ENCODE measurements at places on chromosomes 6 and 20. TPM values are rescaled to one million over a fixed set of nuclear protein-coding genes. Genes with fewer than 3 reads are reported as not detected.

Gene RFX6
- total RNA-seq, result not detected

Gene SESN1
- 24.0 TPM for total RNA-seq

Gene KIAA1755
- total RNA-seq, result 1.1 TPM

Gene NMBR
- not detected for total RNA-seq

- no peak for DNase-seq
- no peaks in the 10 kb centered on the region for H3K27me3 ChIP-seq
- no peak overlapping the region for H3K27ac ChIP-seq
- no peaks in the 10 kb centered on the region for H3K4me1 ChIP-seq
Observed at GRCh38 chr6:47804821-47805220, 23.0 kb downstream of the OPN5 start.

DNA sequence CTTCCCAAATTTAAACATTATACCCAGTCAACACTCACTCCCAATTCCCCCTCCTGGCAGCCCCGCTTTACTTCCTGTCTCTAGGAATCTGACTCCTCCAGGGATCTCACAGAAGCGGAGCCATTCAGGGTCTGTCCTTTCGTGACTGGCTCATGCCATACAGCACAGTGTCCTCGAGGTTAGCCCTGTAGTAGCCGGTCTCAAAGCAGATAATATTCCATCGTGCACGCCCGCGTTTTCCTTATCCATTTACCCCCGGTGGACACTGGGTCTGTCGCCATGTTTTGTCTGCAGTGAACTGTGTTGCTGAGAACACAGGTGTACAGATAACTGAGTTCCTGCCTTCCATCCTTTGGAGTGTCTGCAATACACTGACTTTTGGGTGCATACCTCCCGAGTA lies 95.3 kb downstream of the TTLL2 start:
- no peak overlapping the region for H3K27ac ChIP-seq
- H3K27me3 ChIP-seq, result no peaks in the 10 kb centered on the region

DNA sequence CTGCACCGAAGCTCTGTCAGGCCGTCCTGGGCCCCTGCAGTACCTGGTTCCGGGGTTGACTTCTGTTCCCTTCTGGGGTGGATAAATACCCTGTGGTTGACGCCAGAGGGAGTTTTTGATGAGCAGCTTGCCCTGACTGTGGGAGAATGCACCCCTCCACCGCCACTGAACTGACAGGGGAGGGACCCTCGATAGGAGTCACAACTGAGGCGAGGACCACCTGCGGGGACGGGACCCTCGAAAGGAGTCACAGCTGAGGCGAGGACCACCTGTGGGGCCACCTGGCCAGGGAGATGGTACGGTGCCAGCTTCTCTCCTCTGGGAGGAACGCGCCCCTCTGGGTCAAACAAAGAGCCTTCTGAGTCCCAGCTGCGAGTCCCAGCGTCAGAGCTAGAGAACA lies 100.1 kb upstream of the FRMD1 start:
- H3K27ac ChIP-seq, result no peak overlapping the region

GRCh38 chr20:48592107-48592940 lies 235.5 kb downstream of the PREX1 start:
- no peak overlapping the region for H3K27ac ChIP-seq
- no peaks in the 10 kb centered on the region for H3K27me3 ChIP-seq
- no peak for DNase-seq
- no peaks in the 10 kb centered on the region for H3K4me1 ChIP-seq
- H3K4me3 ChIP-seq, result no peak overlapping the region
- no peaks in the 10 kb centered on the region for H3K36me3 ChIP-seq

GRCh38 chr6:130780122-130780521 lies 47.1 kb upstream of the SMLR1 start:
- H3K4me1 ChIP-seq, result peaks cover 7% of the 10 kb centered on the region
- no peak overlapping the region for H3K4me3 ChIP-seq
- peak; percentile 16 for DNase-seq
- no peaks in the 10 kb centered on the region for H3K36me3 ChIP-seq

GRCh38 chr6:163670336-163670735 lies 255.8 kb downstream of the QKI start:
- H3K27me3 ChIP-seq, result no peaks in the 10 kb centered on the region
- no peak overlapping the region for H3K4me3 ChIP-seq
- no peak for DNase-seq
- no peaks in the 10 kb centered on the region for H3K4me1 ChIP-seq
- no peaks in the 10 kb centered on the region for H3K36me3 ChIP-seq

DNA sequence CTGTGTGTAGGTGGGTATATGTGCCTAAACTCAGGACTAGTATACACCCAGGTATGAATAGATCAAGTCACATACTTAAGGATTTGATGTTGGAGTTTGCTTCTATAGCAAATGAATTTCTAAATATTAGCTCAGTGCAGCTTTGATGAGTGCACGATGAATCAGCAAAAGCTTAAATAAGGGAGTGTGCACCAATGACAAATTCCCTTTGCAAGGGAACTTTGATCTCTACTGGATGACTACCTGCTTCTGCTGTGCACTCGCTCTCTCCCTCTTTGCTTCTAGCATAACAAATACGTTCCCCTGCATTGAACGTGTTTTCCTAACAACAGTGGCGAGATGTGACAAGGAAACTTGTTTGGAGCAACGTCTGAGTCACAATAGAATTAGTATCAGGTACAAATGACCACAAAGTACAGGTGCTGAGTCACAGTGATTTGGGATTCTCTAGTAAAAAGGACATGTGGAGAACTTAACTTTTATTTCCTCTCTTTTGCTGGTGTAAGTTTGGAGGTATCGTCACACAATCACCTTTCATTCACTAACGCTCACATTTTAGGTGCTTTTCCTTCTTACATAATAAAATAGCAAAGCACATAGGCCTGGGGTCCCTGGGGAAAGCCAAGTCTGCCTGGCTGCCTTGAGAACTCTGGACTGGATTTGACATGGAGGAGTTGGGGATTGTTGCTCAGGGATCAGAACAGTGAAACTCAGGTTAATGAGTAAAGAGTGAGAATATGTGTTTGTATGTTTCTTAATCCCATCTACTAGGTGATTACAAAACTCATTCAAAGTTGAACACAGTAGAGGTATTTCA lies 49.7 kb downstream of the KLHL31 start:
- peak; percentile 83 for DNase-seq
- H3K4me1 ChIP-seq, result peaks cover 9% of the 10 kb centered on the region
- H3K4me3 ChIP-seq, result peak overlapping the region; percentile 34
- H3K36me3 ChIP-seq, result no peaks in the 10 kb centered on the region

DNA sequence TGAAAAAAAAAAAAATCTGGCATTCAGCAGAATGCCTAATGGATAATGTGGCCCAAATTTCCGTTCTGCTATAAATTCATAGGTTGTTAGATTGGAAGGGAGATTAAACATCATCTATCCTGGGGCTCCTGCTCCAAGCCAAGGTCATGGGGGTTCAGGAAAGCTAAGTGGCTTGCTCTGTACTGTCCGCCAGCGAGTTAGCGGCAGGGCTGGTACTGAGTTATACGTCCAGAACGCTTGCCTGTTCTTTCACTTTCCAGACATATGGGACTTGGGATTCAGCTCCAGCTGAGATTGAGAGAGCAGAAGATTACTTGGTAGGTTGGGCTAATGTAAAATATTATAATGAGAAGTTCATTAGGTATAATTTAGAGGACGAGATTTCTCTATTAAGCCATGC lies 858 bp downstream of the RWDD1 start:
- H3K27ac ChIP-seq, result peak overlapping the region; percentile 90
- H3K36me3 ChIP-seq, result peaks cover 4% of the 10 kb centered on the region
- peak; percentile 23 for DNase-seq
- peaks cover 6% of the 10 kb centered on the region for H3K4me1 ChIP-seq
- H3K4me3 ChIP-seq, result peak overlapping the region; percentile 99
- no peaks in the 10 kb centered on the region for H3K27me3 ChIP-seq

- peak within 1 kb of the TSS; percentile 77 for H3K4me3 ChIP-seq
- peaks cover 12% of the 10 kb centered on the region for H3K4me1 ChIP-seq
- no peak for DNase-seq
- peak within 1 kb of the TSS; percentile 99 for H3K27ac ChIP-seq
- H3K36me3 ChIP-seq, result peaks cover 21% of the 10 kb centered on the region
Observed at GRCh38 chr6:31620586-31621319, at the start of gene PRRC2A. Gene PRRC2A (plus strand): TSS chr6:31620715. CDS start chr6:31622790, 2,075 bp downstream.

- no peak overlapping the region for H3K27ac ChIP-seq
- H3K4me3 ChIP-seq, result no peak overlapping the region
- H3K36me3 ChIP-seq, result no peaks in the 10 kb centered on the region
- H3K27me3 ChIP-seq, result no peaks in the 10 kb centered on the region
- H3K4me1 ChIP-seq, result no peaks in the 10 kb centered on the region
Observed at GRCh38 chr20:11403711-11404110, 514.0 kb upstream of the BTBD3 start.
